Colonic mucosa (tissue), 4 donors: ENCODE measurements at places on chromosomes 1 and 21. TPM values are rescaled to one million over a fixed set of nuclear protein-coding genes. Genes with fewer than 3 reads are reported as not detected.

DNA sequence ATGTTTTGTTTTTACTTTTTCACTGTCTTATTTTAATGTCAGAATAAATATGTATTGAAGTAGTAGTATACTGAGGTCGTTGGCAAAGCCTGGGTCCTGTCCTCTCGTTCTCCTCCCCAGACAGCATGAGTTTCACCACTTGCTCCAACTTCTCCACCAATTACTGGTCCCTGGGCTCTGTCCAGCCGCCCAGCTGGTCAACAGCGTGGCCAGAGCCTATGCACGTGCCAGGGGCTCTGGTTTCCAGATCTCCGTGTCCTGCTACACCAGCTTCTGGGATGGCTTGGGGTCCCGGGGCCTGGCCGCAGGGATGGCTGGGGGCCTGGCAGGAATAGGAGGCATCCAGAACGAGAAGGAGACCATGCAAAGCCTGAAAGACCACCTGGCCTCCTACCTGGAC lies 19.3 kb downstream of the PTPN14 start:
- H3K27ac ChIP-seq = no peak overlapping the region
- H3K4me3 ChIP-seq = no peak overlapping the region

Gene CELF3
- total RNA-seq = 2.7 TPM

DNA sequence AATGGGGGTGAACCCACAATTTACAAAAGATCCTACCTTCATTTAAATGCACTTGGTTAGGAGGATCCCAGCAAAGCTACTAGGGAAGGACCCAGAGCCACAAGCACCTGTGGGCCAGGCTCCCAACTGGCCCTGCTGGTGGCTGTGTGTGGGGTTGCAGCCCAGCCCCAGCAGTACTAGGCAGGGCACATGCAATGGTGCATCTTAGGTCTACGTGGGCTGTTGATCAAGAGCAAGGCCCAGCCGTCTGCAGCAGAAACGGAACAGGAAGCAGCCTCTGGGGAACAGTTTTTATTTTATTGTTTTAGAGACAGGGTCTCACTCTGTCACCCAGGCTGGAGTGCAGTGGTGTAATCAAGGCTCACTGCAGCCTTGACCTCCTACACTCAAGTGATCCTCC lies 134.1 kb upstream of the RAB4A start:
- H3K4me1 ChIP-seq = no peaks in the 10 kb centered on the region
- H3K27me3 ChIP-seq = no peaks in the 10 kb centered on the region
- no peak overlapping the region for H3K4me3 ChIP-seq
- no peak overlapping the region for H3K27ac ChIP-seq
- no peak for DNase-seq

DNA sequence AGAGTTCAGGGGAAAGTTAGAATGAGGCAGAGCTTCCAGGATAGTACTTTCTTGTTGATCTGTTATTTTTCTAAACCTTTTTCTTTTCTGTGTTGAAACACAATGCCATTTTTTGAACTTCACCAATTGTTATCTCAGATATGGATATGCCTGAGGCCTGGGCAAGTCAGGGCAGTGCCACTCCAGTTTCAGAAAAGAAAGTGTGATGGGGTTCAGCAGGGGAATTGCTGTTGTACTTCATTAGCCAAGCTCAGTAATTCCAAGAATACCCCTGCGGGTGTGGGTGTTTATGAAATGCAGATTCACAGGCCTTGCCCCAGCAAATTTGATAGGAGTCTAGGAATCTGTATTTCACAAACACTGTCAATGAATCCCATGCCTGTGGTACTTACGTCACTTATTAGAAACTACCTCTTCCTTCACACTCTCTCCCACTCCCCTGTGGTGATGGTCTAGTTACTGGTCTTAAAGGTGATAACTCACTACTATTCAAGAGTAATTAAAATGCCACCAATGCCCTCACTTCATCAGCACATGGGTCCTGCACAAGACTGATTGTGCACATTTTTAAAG lies 142.3 kb downstream of the PBX1 start:
- no peaks in the 10 kb centered on the region for H3K36me3 ChIP-seq
- H3K27me3 ChIP-seq = no peaks in the 10 kb centered on the region
- no peak overlapping the region for H3K27ac ChIP-seq

GRCh38 chr1:25563330-25564215 lies 20.2 kb downstream of the LDLRAP1 start:
- no peaks in the 10 kb centered on the region for H3K27me3 ChIP-seq
- H3K4me3 ChIP-seq = no peak overlapping the region
- DNase-seq = no peak
- peak overlapping the region; percentile 81 for H3K27ac ChIP-seq
- H3K4me1 ChIP-seq = peaks cover 21% of the 10 kb centered on the region

Gene SAMD13
- 31.0 TPM for total RNA-seq

DNA sequence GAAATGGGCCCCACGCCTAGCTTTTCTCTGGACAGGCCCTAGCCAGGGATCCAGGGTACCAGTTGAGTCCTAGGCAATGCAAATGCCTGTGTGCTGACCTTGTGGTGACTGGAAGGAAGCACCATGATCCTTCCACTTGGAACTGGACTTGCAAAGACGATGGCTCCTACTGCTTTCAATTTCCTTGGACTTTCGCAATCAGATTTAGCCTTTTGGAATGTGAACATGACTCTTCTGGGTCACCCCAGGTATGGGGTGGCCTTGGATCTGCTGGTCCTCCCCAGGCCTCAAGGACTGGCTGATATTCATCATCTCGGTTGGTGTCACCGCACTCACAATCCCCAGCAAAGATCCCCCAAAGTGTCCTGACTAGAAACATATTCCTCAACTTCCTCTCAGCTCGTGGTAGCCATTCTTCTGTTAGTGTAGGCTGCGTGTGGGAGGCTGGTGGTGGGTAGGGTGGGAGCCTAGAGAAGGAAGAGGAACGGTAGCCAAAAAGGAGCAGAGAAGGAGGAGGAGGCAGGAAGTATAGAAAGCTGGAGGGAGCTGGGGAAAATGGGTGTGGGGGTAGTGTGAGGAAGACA lies 130.5 kb downstream of the PPIAL4G start:
- H3K4me3 ChIP-seq = no peak overlapping the region
- no peaks in the 10 kb centered on the region for H3K4me1 ChIP-seq
- no peaks in the 10 kb centered on the region for H3K36me3 ChIP-seq

GRCh38 chr1:117606649-117607430 lies 992 bp downstream of the TENT5C start:
- H3K4me1 ChIP-seq = peaks cover 3% of the 10 kb centered on the region
- peak overlapping the region; percentile 91 for H3K4me3 ChIP-seq
- peak; percentile 70 for DNase-seq
- peak overlapping the region; percentile 87 for H3K27ac ChIP-seq

GRCh38 chr1:19153169-19153568 lies 56.9 kb downstream of the UBR4 start:
- H3K36me3 ChIP-seq = peaks cover 52% of the 10 kb centered on the region
- DNase-seq = no peak
- no peaks in the 10 kb centered on the region for H3K27me3 ChIP-seq
- H3K4me3 ChIP-seq = no peak overlapping the region

Gene DCDC2B
- total RNA-seq = not detected

Gene DHRS3
- total RNA-seq = 120 TPM

Gene FCRL3
- 0.49 TPM for total RNA-seq

- no peaks in the 10 kb centered on the region for H3K4me1 ChIP-seq
- H3K36me3 ChIP-seq = no peaks in the 10 kb centered on the region
- no peaks in the 10 kb centered on the region for H3K27me3 ChIP-seq
- peak within 1 kb of the TSS; percentile 100 for H3K27ac ChIP-seq
- peak within 1 kb of the TSS; percentile 64 for H3K4me3 ChIP-seq
- peak; percentile 93 for DNase-seq
Observed at GRCh38 chr1:26862781-26863684, at the start of gene SFN. Gene SFN (plus strand): TSS chr1:26863149. CDS start chr1:26863213, 64 bp downstream.

- H3K27ac ChIP-seq = no peak overlapping the region
- no peaks in the 10 kb centered on the region for H3K27me3 ChIP-seq
- no peak overlapping the region for H3K4me3 ChIP-seq
- no peaks in the 10 kb centered on the region for H3K36me3 ChIP-seq
Observed at GRCh38 chr1:114468047-114468446, 43.0 kb downstream of the TRIM33 start.

Gene H6PD
- total RNA-seq = 20.8 TPM

Gene OR2M3
- not detected for total RNA-seq

GRCh38 chr1:204294357-204294756 lies 65.4 kb downstream of the PLEKHA6 start:
- peaks cover 12% of the 10 kb centered on the region for H3K4me1 ChIP-seq
- no peaks in the 10 kb centered on the region for H3K36me3 ChIP-seq
- no peak for DNase-seq
- peak overlapping the region; percentile 54 for H3K27ac ChIP-seq
- no peak overlapping the region for H3K4me3 ChIP-seq

Gene AXDND1
- 7.9 TPM for total RNA-seq

Gene SLAMF7
- 4.9 TPM for total RNA-seq

DNA sequence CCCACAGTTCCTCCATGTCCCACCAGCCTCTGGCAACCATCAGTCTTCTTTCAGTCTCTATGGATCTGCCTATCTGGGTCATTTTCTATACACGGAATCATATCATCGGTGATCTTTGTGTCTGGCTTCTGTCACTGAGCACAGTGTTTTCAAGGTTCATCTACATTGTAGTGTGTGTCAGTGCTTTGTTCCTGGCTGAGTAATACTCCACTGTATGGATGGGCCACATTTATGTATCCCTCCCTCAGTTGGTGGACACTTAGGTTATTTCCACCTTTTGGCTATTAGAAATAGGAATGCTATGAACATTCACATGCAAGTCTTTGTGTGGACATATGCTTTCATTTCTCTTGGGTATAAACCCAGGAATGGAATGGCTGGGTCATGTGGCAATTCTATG lies 46.6 kb downstream of the RIPK4 start:
- no peak for DNase-seq
- H3K36me3 ChIP-seq = no peaks in the 10 kb centered on the region
- H3K27ac ChIP-seq = no peak overlapping the region
- H3K27me3 ChIP-seq = no peaks in the 10 kb centered on the region

- no peak overlapping the region for H3K4me3 ChIP-seq
- no peak overlapping the region for H3K27ac ChIP-seq
- no peak for DNase-seq
- no peaks in the 10 kb centered on the region for H3K27me3 ChIP-seq
- no peaks in the 10 kb centered on the region for H3K36me3 ChIP-seq
- H3K4me1 ChIP-seq = no peaks in the 10 kb centered on the region
Observed at GRCh38 chr1:95003433-95003738, 69.4 kb downstream of the ALG14 start.

- no peak overlapping the region for H3K27ac ChIP-seq
- H3K4me1 ChIP-seq = no peaks in the 10 kb centered on the region
- DNase-seq = no peak
- no peaks in the 10 kb centered on the region for H3K27me3 ChIP-seq
Observed at GRCh38 chr1:206739411-206740076, 31.0 kb upstream of the IL19 start.

Gene ADGRL2
- total RNA-seq = 7.4 TPM
